Fibroblast of pulmonary artery (primary cell): ENCODE measurements at places on chromosomes 2 and 18.

DNA sequence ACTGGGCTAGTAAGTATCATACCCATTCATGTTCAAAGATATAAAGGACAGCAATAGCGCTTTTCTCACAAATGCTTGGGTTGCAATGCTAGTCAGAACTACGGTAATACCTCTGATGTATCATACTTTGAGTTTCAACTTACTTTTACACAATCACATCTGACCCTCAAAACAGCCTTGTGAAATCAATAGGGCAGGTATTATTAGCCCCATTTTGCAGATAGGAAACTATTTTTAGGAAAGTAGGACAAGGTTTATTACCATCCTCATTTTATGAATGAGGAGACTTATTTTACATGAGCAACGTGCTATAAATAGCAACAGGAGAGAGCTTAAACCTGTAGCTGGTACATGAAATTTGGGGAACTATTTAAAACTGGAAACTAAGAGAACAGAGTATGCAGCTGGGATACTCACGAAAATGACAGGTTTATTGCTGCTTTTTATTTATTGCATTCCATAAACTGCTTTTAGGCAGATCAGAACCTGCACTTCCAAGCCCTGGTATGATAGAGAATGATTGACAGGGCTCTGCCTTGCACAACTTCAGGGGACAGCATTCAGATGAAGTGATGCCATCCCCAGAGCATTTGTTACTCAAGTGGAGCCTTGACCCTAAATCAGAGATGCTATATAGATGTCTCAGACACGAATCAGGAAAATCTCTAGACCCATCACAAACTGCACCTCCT is 42.4 kb upstream of the PPM1B start:
- no peak for DNase-seq

DNA sequence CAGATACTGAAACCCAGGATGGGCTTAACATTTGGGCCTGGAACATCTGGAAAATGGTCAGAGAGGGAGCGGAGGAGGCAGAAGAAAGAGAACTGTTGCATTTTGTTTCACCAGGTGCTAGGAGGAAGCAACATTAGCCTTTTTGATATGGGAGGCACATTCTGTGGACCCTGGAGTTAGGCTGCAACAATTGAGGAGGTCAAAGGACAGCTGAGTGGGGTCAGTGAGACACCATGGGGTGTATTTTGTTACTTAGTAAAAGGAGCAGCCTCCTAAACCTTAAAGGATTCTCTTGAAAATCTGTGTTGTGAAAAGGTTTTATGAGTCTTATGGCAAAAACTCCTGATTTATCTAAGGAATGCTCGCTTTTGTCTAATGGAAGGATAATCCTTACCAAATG is 124.9 kb downstream of the GREB1L start:
- no peak for DNase-seq

DNA sequence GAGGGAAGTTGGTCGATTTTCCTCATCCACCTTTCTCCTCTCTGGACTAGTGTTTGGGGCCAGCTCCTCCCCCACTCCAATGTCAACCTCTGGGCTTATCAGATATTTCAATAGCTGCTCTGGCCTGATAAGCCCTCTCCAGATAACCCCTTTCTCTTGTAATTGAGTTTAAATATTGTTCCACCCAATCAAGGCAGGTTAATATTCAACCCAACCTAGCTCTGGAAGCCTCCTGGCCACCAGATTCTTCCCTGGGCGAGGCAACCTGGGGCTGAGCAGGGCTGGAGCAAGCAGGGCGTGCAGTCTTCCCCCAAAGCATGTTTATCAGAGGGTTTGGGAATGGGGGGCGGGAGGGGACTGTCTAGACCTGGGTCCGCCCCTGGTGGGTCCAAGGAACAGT is 73.8 kb downstream of the TFCP2L1 start:
- DNase-seq = no peak

DNA sequence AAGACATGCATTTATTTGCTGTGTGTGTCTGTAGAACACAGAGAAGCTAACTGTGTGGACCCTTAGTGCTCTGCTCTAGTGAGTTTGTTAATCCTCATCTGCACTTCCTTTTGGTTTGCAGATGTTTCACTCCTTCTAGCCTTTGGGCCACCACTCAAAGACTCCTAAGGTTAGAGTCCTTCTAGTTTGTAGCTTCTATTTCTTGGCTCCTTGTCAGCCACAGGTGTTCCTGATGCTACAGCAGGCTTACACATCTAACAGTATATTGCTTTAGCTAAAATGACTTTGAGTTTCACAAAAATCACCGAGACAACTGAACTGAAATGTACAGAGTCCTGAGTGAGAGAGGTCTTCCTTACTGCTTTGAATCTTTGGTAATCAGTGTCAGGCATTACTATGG is 551.4 kb downstream of the NRXN1 start:
- no peak for DNase-seq

DNA sequence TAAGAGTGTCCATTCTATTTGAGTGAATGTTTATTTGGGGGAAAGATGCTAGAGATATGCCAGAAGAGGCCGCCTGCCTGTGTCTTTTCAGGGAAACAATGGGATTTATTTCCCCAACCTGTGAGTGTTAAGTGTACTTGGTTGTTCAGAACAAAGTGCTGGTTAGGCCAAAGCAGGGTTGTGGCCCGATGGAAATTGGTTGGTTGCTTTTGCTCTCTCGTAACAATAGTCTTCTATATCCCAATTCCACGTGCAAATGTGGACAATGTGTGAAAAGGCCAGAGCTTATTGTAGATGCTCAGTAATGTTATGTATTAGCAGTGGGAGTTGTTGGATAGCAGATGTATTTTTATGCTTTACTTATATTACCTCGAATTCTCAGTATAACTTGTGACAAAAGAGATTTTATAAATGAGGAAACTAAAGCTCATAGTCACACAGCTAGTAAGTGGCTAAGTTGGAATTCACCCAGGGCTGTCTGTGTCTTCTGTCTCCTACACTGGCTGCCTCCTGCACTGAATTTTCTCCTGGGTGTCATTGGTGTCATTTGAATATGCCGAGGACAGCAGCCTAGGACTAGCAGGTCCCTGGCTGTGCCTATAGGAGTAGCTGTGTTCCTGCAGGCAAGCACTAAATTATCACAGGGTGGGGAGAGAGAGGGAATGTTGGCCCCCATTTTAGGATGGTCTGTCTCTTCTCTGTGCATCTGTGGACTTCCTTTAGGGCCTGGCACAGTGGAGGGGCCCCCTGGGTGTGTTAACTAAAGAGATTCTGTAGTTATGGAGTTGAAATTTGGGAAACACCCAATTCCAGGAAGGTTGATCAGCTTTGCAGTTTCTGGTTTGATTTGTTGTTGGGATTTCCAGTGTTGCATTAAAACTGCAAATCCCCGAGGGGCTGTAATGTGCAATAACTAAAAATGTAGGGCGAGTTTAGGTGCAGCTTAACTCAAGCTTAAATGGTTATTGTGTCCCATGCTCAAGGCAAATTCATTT is 21.6 kb downstream of the GPD2 start:
- DNase-seq = no peak
